Heart left ventricle (tissue), 16 donors: ENCODE measurements at places on chromosomes 13 and 19. TPM values are rescaled to one million over a fixed set of nuclear protein-coding genes. Genes with fewer than 3 reads are reported as not detected.

The MYO16 gene
- total RNA-seq, result 1.7 TPM

The COG3 gene
- total RNA-seq, result 19.1 TPM

The DACH1 gene
- 2.2 TPM for total RNA-seq

The ATP1A3 gene
- 226 TPM for total RNA-seq

The ZNF253 gene
- total RNA-seq, result 8.2 TPM

The CGB5 gene
- not detected for total RNA-seq

The ERVK3-1 gene
- total RNA-seq, result 19.5 TPM

The SLC39A3 gene
- total RNA-seq, result 33.2 TPM

The ANKRD10 gene
- total RNA-seq, result 45.9 TPM

DNA sequence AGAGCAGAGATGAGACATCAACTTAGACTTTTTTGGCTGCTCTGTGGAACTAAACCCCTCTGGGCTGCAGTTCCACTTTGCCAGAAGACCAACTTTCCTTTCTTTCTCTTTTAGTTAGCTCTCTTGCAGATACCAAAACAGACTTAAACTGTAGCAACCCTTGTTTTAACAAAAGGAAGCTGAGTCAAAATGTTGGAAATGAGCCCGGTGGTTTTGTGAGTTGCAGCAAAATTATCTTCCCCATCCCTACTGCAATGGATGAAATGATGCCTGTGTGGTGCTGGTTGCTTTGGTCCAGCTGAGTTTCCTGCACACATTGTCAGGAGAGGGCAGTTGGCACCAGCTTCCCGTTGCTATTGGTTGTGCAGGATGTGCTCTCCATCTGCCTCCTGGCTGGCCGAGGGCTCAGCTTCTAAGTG, 115.3 kb downstream of the LRCH1 start:
- peak; percentile 51 for DNase-seq

DNA sequence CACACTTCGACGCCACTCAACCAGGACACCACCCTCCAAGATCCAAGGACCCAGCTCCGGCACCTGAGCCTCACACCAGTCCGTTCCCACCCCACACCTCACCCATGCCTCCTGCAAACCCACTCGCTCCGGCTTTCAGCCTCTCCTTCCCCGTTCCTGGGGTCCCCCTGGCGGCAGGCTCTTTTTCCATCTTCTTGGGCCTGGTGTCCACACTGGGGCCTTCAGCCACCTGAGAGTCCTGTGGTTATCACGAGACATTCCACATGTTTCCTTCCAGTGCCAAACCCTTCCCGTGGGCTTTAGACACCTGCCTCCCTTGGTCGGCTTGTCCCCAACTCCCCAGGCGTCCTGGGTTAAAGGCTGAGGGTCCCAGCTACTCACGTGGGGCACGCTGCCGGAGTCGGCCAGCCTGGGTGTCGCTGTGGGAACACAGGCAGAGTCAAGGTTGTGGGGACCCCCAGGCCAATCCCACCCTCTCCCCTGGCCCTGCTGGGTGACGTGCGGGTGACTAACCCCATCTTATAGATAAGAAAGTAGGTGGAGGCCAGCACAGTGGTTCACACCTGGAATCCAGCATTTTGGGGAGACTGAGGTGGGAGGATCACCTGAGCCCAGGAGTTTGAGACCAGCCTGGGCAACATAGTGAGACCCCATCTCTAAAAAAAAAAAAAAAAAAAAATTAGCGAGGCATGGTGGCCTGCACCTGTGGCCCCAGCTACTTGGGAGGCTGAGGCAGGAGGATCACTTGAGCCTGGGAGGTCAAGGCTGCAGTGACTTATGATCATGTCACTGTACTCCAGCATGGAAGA, 1.9 kb downstream of the JSRP1 start:
- no peak for DNase-seq

DNA sequence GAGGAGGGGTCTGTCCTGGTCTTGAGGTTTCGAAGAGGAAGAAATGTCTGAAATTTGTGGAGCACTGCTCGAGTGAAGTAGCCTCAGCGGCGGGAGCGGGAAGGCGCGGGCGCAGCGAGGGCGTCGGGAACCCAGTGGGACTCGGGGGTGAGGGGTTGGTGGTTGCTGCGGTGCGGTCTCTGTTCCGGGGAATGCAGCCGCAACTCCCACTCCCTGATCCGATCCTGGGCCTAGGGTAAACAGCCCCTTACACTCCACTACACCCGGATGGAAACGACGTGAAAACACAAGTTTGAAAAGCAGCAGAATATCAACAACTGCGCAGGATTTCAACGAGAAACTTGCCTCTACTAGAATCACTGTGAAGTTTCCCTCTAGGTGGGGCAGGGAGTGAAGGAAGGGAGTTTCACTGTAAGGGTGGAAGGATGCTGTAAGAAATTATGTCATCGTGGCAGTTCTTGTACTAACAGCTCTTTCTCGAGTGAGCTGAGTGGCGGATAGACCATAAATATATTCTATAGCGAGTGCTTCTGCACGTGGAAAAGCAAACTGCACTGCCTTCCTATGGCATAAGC, 2.0 kb upstream of the KLF12 start:
- DNase-seq, result peak; percentile 25

- no peak for DNase-seq
These were observed 372.6 kb downstream of the OXGR1 start for GRCh38 chr13:96621634-96622183.

DNA sequence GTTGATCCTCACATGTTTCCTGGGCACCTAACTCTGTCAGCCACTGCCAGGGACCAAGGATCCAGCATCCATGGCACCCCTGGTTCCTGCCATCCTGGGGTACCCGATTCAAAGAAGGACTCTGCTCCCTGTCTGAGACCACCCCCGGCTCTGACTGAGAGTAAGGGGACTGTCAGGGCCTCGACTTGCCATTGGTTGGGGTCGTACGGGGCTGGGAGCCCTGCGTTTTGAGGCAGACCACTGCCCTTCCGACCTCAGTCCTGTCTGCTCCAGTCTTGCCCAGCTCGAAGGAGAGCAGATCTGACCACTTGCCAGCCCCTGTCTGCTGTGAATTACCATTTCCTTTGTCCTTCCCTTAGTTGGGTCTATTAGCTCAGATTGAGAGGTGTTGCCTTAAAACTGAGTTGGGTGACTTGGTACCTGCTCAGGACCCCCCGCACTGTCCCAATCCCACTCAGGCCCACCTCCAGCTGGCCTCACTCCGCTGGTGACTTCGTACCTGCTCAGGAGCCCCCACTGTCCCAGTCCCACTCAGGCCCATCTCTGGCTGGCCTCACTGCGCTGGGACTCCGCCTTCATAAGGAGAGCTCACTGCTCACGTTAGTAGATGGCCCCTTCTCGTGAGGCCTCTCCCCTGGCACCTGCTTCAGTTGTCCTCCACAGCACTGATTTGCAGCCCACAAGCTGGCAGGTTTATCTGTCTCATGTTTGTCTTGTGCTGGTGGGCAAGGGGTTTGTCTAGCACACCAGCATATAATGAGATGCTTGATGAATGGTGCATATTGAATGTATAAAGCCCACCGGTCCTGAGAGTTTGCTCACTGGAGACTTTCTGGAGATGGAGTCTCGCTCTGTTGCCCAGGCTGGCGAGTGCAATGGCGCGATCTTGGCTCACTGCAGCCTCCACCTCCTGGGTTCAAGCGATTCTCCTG, 3.9 kb downstream of the RPL28 start:
- DNase-seq, result no peak

DNA sequence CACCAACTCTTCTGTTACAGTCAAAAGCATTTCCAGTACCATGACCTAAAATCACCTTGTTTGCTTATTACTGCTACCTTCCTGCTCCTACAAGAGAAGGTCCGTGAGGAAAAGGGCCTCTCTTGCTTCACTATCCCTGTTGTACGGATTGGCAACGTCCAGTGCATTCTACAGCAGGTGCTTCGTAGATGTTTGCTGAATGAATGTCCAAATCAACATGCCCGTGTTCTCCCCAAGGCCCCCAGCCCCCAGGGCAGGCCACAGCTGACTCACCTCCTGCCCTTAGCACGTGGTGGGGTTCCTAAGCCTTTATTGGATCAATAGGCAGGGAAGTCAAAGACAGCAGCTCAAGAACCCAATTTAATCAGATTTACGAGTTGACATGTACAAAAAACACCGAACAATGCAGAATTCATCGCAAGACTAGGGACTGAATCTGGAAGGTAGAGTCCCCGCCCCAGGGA, 5.5 kb upstream of the NAPA start:
- DNase-seq, result no peak

- DNase-seq, result no peak
These were observed 85.1 kb downstream of the KATNAL1 start for GRCh38 chr13:30222254-30222653.

GRCh38 chr19:7395360-7396066, 46.8 kb downstream of the ARHGEF18 start:
- no peak for DNase-seq

DNA sequence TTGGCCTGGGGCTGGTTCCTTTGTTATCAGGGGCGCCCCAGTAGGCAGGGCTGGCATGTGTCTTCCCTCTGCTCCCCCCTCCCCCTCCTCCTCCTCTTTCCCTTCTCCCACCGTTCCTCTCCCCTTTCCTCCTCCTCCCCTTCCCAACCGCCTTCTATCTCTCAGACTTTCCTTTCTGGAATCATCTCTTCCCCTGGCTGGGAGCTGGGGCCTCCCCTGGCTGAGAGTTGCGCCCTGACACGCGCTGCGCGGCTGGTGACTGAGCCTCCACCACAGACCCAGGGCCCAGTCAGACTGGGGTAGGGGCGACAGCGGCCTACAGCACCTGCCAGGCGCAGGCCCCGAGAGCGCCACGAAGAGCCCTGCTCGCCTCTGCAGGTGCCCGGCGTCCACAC, 2.8 kb downstream of the PNMA8B start:
- DNase-seq, result no peak

GRCh38 chr13:36059321-36059720, 71.9 kb downstream of the DCLK1 start:
- DNase-seq, result no peak
